ENCODE measurements at places on chromosomes 2 and 18. TPM values are rescaled to one million over a fixed set of nuclear protein-coding genes. Genes with fewer than 3 reads are reported as not detected.

EVA1A gene
- 23.2 TPM for total RNA-seq

BOK gene
- 66.5 TPM for total RNA-seq

M1AP gene
- 1.1 TPM for total RNA-seq

NOL4 gene
- not detected for total RNA-seq

TMEM247 gene
- total RNA-seq = not detected

KCNG2 gene
- total RNA-seq = 1.1 TPM

SAG gene
- total RNA-seq = not detected

SCTR gene
- 13.7 TPM for total RNA-seq

IGFBP2 gene
- 28.2 TPM for total RNA-seq

GAREM1 gene
- total RNA-seq = 10.9 TPM

PIGN gene
- 28.9 TPM for total RNA-seq

SCYGR6 gene
- not detected for total RNA-seq

BMP10 gene
- total RNA-seq = not detected

CNDP1 gene
- total RNA-seq = not detected

APCDD1 gene
- total RNA-seq = 27.6 TPM

EVX2 gene
- total RNA-seq = not detected

RESP18 gene
- not detected for total RNA-seq

SLC19A3 gene
- total RNA-seq = 6.2 TPM

OSBPL6 gene
- total RNA-seq = 4.0 TPM

KIF1A gene
- 0.87 TPM for total RNA-seq

ARMC9 gene
- 35.8 TPM for total RNA-seq

DNER gene
- total RNA-seq = 0.06 TPM

CDH7 gene
- total RNA-seq = 0.34 TPM
